ENCODE measurements at places on chromosomes 3 and 15.

DNA sequence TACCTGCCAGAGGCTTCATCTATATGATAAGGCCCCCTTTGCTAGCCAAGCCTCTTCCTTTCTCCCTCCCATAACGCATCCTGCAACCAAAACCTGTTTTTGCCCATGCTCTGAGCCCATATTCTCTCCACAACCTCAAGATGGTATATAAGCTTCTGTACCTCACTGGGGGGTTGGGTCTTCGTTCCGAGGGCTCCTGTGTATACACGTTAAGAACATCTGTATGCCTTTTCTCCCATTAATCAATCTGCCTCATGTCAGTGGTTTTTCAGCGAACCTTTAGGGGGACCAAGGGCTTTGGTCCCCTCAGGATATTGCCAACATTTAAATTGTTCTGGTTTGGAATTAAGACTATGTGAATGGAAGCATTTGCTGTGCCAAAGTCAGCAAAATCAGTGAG, 168.0 kb downstream of the PEX5L start:
- no peak for DNase-seq

DNA sequence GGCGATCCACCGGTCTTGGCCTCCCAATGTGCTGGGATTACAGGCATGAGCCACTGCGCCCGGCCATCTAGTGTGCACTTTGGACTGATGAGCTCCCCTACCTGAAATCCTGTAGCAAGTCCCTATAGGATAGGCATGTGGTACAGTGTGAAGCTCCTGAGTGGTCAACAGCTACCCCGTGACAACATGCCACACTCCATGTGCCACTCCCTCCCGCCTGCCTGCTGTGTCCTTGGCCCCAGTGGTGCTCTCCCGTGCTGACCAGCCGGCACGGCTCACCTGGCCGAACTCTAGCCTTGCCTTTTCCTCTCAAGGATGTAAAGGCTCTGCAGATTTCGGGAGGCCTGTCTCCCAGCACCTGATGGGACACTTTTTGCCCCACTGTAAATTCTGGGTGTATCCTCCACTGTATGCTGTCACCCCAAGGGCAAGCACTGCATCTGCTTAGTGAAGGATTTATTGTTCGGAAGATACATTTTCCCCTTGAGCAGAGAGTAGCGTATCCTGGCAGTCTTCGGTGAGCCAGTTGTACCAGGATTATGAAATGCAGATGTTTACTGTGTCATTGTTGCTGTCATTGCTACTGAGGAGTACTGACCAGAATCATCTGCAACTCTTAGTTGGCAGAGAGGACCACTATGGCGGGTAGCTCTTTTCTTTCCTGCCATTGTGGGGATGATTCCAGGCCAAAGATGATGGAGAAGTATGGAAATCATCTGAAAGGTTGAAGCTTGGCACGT, 64.7 kb downstream of the IGF1R start:
- no peak for DNase-seq

DNA sequence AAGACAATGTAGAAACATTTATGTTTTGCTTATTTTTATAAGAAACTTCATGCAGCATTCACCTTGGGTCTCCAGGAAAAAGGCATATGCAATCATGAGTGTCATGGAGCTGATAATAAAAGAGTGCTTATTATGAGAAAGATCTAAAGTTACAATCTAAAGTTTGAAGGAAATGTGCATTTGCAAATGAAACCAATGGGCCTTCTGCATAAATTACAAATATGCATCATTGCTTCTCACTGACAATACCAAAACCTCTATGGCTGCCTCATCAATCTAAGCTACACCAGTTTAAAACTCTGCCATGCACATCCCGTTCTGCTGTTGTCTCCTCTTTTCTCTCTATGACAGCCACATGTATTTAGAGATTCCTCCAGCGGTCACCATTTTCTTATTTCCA, 103.2 kb upstream of the ABI3BP start:
- DNase-seq = no peak

DNA sequence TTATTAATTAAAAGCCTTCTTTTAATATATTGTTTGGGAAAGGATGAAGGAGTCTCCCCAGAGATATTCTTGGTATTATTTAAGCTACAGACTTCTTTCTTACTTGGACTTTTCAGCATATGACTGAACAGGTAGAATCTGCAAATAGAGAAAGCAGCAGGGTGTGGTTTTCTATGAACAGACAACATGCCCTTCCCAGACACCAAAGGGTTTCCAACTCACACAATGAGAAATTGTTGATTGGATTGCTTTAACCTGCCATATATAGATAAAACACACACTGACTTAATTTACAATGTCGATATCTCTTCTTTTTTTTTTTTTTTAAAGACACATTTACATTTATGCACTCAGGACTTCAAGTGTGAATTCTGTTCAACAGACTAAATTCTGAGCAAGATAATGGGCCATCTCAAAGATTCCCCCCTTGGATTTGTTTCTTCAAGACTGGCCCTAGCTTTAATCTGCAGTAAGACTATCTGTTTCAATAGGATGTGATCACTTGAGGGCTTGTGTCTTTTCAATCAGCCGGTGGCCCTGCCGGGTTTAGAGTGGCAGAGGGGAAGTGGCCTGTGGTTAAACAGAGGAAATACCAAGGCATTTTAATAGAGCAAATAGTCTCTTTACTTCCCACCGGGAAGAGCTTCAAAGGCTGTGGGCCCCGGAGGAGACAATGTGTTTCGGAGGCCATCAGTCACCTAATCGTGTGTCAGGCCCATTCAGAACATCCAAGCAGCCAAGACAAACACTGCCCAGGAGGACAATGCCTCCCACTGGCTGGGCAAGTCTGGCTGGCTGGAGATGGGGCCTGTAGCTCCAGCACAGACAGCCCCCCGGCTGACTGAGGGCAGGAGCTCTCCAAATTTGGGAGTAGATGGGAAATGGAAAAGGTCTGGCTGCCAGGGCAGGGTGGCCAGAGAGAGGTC, 6.1 kb downstream of the IL17RD start:
- no peak for DNase-seq

DNA sequence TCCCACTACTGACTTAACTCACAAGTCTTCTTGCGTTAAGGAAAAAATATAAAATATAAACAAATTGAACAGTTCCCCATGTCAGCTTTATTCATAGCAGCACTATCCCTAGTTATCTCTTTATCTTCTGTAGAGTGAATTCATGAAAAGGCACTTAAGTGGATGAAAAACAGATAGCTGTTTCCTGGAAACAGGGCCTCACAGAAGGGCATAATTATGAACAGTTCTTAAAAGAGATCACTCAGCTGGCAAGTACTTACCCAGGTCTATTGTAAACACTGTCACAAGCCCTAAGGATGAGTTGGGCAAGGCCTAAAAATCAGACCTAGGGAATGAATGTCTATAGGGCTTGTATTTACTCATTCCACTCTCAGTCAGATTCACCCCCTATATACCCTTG, 10.7 kb downstream of the MB21D2 start:
- DNase-seq = no peak

GRCh38 chr3:14153663-14154062, 24.7 kb downstream of the XPC start:
- DNase-seq = no peak

GRCh38 chr3:64638981-64639481, 48.8 kb downstream of the ADAMTS9 start:
- no peak for DNase-seq

DNA sequence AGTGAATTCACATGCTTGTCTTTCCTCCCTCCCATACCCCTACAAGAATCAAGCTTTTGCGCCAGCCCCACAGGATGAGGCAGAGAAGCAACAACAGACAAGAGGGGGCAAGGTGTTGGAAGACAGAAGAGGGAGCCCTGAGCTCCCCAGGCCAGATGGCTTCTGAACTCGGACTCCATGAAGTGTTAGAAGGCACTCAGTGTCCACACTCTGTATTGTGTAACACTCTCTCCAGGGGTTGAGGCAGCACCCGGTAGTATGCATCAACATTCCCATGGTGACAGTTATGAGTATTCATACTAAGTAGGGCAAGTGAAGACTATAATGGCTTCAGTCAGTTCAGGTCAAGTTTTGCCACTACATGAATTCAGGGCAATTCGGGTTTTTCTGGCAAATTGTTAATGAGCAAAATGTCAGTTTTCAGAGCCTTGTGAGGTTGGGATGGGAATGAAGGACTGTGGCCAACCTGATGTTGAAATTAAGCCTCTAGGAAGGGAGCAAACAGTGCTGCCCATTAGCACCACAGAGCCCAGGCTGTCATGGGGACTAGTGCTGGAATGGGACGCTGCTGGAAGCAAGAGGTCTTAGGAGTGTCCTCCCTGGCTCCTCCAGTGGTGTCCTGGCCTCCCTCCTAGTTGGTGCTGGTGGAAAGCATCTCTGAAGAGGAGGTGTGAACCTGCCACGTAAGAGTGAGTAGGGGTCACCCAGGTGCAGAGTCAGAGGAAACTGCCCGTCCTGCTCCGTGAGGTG, 79.4 kb downstream of the KLF15 start:
- DNase-seq = no peak

DNA sequence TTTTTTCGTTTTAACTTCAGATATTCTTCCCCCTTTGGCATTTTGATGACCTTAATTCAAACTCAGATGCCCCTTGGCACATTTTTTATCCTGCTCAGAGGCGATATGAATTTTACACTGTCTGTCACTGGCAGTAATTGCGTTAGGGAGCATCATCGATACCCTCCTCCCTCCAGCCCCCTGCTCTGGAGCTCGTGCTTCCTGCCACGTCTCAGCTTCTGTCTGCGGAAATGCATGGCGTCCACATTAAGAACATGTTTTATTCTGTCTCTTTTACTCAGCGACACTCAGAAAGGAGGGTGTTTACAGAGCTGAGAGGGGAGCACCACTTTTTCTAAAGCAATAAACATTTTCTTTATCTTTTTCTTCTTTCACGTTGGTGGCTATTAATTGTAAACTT, 254.2 kb downstream of the EBLN2 start:
- no peak for DNase-seq

DNA sequence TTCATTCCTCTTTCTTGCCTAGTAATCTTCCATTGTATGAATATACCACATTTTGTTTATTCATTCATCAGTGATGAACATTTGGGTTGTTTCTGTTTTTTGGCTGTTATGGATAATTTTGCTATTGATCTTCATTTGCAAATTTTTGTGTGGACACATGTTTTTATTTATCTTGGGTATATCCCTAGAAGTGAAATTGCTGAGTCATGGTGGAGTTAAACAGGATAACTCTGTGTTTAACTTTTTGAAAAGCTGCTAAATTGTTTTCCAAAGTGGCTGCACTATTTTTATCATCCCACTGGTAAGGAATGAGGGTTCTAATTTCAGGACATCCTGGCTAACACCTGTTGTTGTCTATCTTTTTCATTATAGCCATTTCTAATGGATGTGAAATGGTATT, 74.6 kb upstream of the ARL6 start:
- no peak for DNase-seq

DNA sequence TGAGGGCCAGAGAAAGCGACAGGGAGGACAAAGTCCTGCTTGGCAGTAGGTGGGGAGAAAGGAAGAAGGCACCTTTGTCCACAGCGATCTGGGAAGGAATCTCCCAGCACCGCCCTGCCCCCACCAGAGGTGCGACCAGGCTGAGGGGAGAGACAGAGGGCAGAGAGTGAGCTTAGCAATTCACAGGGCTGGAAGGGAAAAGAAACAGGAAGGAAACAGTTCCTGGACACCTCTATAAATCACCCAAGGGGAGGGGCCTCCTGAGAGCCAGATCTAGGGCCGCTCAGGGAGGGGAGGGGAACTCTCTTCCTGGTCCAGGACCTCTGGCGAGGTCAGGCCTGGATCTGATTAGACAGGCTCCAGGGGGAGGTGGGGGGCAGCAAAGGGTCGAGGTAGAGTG, 35.4 kb downstream of the RNU5B-1 start:
- no peak for DNase-seq

- no peak for DNase-seq
Observed at GRCh38 chr3:16085884-16086608, 88.4 kb upstream of the GALNT15 start.

DNA sequence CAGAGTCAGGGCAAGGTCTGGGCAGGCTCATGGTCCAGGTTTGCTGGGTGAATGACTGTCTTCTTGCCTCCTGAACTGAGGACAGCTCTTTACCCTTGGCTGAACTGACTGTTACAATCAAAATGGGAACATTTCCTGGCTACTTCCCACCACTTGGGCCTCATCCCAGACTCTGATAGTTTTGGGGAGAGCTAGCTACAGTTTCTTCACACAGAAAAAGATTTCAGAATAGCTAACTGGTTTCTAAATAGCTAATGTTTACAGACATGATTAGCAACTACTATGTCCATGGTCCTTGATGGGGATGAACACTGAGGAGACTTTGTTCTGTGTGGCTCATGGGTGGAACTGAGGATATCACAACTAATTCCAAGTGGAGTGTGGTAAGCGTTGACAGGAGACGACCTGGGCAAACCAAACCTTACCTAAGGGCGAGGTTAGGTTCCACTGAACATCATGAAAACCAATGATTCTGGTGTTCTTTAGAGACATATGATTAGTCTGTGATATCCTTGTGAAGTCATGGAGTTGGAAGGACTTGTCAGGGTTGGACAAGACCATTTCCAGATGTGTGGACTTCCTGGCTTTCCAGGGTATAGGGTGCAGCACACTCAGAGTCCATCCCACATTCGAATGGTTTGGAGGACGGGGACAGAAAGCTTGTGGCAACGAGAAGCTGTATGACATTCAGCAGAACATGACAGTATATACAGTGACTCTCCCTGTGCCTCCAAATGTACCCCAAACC, 7.3 kb downstream of the ALPK3 start:
- no peak for DNase-seq

DNA sequence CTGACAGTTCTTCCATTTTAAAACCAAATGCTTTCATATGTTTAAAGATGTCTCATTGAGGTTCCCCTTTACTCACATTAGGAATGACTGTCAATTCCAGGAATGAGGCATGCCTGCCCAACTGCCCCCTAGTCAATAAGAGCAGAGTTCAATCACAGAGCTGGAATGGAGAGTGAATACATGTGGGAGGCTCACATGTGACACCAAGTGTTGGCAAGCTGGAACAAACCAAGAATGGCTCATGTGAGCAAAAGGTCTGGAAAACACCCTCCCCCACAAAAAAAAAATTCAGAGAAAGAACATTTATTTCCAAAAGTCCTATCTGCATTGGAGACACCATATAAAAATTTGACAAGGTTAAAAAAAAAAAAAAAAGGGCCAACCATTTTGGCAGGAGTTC, 3.7 kb downstream of the PBRM1 start:
- no peak for DNase-seq

DNA sequence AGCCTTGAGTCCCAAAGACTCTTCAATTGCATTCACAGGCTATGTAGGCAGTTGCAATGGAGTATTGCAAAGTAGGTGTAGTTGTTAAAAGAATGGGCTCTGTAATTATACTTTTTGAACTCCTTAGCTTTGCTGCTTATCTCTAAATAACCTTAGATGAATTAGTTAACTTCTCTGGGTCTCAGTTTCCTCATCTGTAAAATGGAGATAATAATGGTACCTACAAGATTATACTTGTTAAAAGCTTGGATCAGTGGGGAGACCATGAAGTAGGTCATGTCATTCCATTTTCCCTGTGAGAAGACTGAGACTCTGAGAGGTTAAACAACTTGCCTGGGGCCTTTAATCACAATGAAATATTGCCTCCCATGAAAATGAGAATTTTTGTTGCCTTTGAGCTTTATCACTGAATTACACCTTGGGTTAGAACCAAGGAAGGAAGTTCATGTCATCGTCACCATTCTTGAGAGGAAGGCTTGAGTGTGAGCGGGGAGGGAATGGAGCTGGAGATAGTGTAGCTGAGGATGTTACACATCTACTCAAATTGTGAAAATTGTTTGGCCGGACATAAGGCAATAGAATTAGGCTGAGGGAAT, 38.1 kb downstream of the CTDSPL start:
- DNase-seq = no peak

All from brain pericyte (primary cell).